ENCODE measurements at places on chromosomes 7 and 10. TPM values are rescaled to one million over a fixed set of nuclear protein-coding genes. Genes with fewer than 3 reads are reported as not detected.

TMEM213 gene
- not detected for total RNA-seq

LRMDA gene
- 23.1 TPM for total RNA-seq

FOXP2 gene
- total RNA-seq = 13.5 TPM

FFAR4 gene
- 0.13 TPM for total RNA-seq

HECW1 gene
- 1.3 TPM for total RNA-seq

GNGT1 gene
- 0.70 TPM for total RNA-seq

NUTM2B gene
- total RNA-seq = 0.26 TPM

GIMAP6 gene
- 26.3 TPM for total RNA-seq

VWC2 gene
- total RNA-seq = 0.10 TPM

ST8SIA6 gene
- 0.73 TPM for total RNA-seq

MGMT gene
- 38.6 TPM for total RNA-seq

CPEB3 gene
- total RNA-seq = 6.0 TPM

CFAP46 gene
- 1.7 TPM for total RNA-seq

ZNF804B gene
- total RNA-seq = not detected

HTR7 gene
- 0.65 TPM for total RNA-seq

UMAD1 gene
- 19.2 TPM for total RNA-seq

SH2D4B gene
- not detected for total RNA-seq

GNAT3 gene
- total RNA-seq = not detected

PRKCQ gene
- total RNA-seq = 4.3 TPM

HIF1AN gene
- total RNA-seq = 50.6 TPM

EPHA1 gene
- total RNA-seq = 24.9 TPM

POU6F2 gene
- total RNA-seq = 0.39 TPM

ITGA8 gene
- 58.6 TPM for total RNA-seq

PKD2L1 gene
- 0.16 TPM for total RNA-seq

CYP3A4 gene
- not detected for total RNA-seq

STK17A gene
- 7.7 TPM for total RNA-seq

UBE2D1 gene
- 14.2 TPM for total RNA-seq

COL13A1 gene
- total RNA-seq = 4.9 TPM

CLRN3 gene
- not detected for total RNA-seq

TMEM196 gene
- 0.31 TPM for total RNA-seq

PRTFDC1 gene
- 8.5 TPM for total RNA-seq

TACC2 gene
- 98.1 TPM for total RNA-seq

AKR1C4 gene
- total RNA-seq = not detected

OR13A1 gene
- total RNA-seq = 1.4 TPM

IFIT5 gene
- total RNA-seq = 17.4 TPM

TYW1B gene
- total RNA-seq = 5.0 TPM

FAM204A gene
- total RNA-seq = 69.6 TPM

PNLIP gene
- total RNA-seq = not detected

KCNH2 gene
- total RNA-seq = 17.7 TPM

TMEM176A gene
- 30.7 TPM for total RNA-seq

MKI67 gene
- 2.6 TPM for total RNA-seq

All from ureter (tissue), 1 donor.